ENCODE measurements at places on chromosomes 6 and 20.

GRCh38 chr6:136038531-136038930 is 187.0 kb downstream of the PDE7B start:
- DNase-seq: no peak

DNA sequence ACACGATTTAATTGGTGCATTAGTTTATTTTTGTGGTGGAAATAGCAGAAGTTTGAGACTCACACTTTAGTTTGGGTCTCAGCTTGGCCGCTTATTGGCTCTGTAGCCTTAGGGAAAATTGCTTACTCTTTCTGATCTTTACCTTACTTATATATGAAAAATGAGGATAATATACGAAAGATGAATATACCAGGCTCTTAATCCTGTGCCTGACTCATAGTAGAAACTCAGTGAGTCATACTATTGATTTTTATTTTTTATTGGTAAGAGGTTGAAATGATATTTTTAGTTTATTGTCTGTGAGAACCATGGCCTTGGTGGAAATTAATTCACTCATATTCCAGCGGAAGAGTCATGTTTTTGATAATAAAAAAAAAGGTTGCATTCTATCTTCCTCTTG is 11.2 kb downstream of the DOK5 start:
- DNase-seq: no peak

- DNase-seq: no peak
These were observed 15.0 kb upstream of the TFAP2A start for GRCh38 chr6:10429638-10430427.

DNA sequence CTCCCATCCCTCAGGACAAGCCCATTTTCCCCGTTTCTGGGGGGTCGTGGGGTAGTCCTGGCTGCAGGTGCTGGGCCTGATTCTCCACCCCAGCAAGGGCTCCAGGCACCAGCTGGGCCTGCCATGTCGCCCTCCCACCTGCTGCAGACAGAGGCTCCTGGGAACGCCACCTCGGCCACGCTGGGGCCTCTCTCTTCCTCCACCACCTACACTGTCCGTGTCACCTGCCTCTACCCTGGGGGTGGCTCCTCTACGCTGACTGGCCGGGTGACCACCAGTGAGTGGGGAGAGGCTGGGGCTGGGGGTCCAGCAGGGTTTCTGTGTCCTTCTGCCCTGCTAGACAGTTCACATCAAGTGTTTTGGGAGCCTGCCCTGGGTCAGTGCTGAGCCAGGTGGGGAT is 19.3 kb downstream of the COL20A1 start:
- DNase-seq: no peak

DNA sequence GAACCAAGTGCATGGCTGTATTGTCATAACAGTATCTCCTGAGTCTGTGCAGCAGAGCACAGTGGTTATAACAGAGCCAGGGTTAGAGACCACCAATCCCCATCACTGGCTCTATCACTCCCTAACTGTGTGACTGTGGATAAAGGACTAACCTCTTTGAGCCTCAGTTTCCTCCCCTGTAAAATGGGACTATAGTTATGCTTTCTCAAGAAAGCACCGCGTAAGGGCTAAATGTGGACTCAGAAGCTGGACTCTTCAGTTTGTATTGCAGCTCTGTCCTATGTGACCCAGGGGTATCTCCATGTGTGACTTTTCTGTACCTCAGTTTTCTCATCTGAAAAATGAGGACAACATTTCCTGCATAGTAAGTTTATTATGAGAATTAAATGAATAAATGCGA is 59.9 kb downstream of the TRAM2 start:
- DNase-seq: no peak

DNA sequence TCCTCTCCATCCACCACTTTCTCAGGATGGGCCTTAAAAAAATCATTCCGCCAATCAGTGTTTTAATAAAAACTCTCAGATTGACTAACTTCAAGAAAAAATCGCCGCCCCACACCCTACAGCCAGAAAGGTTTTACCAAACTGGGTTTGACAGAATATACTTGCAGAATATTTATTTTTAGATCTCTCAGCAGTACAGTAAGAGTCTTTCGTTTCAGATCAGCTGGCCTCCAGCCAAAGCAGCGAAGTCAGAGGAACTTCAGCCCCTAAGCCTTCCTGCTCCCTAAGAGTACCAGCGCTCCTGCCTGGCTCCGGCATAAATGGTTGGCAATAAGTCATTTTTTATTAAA is 24.7 kb downstream of the TBC1D7 start:
- no peak for DNase-seq

DNA sequence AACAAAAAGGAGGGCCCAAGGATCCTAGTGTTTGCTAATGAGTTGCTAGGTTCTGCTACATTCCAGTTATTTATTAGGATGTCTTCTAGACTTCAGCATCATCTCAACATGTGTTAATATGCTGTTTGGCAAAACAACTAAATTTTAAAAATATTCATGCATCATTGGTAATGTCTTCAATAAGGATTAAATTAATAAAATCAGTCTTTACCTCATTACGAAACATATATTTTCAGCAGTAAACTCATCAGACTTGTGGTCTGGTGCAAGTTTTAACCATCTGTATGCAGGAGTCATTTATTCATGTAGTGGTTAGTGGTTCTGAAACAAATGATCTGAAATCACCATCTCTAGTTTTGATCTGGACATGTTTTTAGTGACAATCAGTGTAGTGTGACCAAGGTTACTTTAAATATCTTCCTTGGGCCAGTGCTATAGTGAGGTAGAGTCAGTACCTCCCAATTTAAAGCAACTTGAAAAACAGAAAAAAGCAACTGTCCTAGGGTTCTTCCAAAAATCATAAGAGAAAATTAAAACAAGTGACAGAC is 85.0 kb upstream of the KCNK16 start:
- DNase-seq: no peak

DNA sequence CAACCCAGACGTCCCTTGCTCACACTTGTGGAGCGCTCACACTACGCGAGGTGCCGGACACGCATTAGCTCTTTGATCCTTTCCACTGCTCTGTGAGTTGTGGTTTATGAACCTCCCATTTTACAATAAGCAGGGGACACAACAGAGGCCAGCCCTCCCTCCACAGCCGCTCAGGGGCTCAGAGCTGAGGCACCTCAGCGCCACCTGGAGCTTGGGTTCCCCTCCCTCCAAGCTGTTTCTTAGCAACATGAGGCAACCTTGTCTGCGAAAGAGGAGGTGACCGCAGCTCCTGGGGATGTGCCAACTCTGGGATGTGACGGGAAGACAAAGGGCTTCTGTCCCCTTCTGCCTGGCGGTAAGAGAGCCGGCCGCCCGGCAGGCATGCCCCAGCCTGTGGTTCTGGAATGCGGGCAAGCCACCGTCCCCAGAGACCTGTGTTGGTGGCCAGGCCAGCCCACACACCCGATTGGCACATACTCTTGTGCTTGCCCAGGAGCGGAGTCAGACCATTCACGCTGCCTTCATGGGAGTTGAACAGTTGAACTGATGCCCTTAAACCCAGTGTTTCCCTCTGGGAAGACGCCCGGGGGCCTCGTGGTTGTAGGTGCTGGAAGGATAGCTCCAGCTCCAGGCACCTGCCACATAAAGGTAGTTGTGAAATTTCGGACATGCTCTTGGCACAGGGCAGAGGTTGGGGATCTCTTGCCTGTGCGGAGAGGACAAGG is 44.5 kb downstream of the RBM38 start:
- DNase-seq: no peak

GRCh38 chr6:14381829-14382677 is 264.5 kb downstream of the CD83 start:
- no peak for DNase-seq

DNA sequence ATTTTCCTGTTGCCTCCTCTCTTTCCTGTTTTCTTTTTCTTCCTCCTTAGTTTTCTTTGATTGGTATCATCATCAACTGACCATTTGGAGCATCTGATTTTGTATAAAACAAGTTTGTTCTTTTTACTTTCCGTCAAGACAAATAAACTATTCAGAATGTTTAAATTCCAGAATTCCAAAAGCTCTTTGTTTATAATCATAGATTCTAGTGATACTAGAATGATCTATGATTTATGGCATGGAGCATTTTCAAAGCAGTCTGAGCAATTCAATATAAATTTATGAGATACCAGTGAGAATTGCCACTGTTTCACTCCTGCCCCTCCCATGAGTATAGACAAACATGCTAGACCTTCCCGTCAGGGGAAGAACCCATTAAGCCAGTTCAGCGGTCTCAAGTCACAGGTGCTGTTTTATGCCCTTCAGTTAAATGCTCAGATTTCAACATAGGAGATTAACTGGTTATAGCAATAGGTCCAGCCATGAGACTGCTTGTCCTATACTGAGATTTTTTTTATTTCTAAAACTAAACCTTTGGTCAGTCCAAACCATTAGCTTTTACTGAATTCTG is 60.7 kb downstream of the GRIK2 start:
- no peak for DNase-seq

DNA sequence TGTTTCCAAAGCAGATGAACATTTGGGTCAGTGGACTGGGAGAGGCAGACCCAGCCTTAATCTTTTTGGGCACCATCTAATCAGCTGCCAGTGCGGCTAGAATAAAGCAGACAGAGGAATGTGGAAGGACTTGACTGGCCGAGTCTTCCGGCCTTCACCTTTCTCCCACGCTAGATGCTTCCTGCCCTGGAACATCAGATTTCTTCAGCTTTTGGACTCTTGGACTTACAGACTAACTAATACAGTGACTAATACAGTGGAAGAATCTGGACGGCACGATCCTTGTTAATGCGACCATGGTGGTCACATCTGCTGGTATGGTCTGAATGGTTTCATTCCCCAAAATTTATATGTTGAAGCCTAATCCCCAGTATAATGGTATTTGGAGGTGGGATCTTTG is 122.6 kb upstream of the NXT1 start:
- DNase-seq: no peak

DNA sequence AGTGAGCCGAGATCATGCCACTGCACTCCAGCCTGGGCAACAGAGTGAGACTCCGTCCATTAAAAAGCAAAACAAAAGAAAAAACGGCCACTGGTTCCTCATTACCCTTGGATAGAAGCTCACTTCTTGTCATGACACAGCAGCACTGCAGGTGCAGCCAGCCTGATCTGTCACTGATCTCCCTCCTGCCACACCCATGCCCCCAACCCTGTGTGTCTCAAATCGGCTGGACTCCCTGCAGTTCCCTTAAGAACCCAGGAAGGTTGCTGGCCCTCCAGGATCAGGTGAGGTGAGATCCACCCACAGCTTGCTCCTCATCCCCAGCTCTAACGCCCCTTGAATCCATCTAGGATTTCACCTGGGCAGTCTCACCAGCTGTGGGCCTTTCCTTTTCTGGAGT is 26.3 kb upstream of the NNAT start:
- no peak for DNase-seq

DNA sequence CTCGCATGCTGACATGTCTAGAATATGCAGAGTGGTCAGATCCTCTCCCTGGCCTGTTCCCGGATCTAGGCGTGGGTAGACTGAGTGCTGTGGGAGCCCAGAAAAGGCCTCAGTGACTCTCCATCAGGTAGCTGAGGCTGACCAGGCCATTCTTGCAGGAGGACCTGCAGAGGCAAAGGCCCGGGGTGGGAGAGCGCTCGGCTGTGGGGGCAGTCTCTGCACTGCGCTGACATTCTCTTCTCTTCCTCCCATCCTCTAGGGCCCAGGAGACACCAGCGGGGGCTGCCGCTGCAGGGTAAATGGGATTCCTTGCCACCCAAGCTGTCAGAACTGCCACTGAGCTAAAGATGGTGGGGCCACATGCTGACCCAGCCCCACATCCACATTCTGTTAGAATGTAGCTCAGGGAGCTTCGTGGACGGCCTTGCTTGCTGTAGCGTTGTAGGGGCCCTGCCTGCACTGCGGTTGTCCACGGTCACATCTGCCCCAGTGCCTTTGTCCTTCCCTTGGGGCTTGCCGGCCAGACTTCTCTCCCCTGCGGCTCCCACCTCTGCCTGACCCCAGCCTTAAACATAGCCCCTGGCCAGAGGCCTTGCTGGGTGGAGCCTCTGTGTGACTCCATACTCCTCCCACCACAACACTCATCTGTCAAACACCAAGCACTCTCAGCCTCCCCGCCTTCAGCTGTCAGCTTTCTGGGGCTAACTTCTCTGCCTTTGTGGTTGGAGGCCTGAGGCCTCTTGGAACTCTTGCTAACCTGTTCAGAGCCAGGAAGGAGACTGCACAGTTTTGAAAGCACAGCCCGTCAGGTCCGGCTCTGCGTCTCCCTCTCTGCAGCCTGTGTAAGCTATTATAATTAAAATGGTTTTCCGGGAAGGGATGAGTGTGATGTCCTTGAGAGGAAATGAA is 22.2 kb downstream of the RBCK1 start:
- DNase-seq: no peak

DNA sequence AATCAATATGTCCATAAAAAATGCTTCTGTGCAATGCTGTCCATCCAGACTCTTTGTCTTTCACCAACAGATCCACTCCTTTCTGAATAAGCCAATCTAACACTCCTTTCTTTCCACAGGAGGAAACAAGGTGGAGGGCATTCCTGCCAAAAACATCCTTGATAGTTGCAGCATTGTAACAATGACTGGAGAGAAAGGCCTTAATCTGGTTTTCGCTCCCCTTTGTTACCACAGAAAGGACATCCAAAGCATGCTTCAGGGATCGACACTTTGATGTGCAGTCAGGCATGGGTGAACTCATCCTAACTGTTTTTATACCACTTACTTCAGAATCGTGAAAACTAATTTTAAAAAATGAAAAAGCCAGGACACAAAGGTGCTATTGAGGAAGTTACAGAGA is 7.4 kb downstream of the IBTK start:
- DNase-seq: no peak

DNA sequence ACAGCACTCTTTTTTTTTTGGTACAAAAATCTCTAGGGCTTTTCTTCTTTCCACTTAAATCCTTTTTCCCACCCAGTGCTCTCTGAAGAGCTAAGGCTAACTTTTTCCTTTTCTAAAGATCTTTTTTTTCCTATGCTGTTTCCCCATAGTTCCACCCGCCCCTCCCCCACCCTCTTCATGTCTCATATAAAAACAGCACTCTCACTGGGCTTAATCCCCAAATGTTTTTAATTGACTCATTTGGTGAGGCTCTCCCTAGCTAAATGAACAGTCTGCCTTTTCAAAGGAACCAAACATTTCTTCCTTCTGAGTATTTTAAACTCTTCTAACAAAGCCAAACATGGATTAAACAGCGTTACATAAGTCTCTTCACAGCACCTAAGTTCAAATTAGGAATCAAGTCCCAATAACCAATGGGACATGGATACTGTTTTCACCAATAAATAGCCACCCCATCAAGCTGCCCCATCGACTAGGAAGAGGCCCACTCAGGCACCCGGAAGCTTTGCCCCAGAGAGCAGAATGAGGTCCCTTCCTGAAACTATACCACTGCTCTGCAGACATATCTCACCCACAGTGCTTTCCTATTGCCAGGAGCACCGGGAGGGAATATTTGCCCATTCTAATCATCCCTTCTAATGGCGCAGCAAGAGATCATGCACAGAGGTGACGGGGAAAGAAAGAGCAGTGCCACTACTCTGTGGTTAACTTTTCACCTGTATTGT is 63.7 kb downstream of the ATXN1 start:
- no peak for DNase-seq

GRCh38 chr6:19714434-19715166 is 122.6 kb upstream of the ID4 start:
- no peak for DNase-seq

DNA sequence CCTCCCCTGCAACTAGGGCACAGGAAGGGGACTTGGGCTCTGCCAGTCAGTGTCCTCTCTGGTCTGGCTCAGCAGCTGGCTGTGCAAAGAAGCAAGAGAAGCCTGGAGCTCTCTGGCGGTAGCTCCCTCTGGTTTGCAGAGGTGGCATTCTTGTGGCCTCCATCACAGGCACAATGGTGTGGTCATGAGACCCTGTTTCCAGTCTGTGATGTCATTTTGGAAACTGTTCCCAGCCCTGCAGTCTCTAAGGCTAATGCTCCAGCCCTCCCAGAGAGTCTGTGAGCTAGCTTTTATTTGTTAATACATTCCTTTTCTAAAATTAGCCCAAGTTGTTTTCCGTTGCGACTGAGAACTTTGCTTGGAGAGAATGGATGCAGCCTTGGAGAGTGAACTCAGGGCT is 69.5 kb upstream of the FOXQ1 start:
- no peak for DNase-seq
